ENCODE measurements at places on chromosomes 6 and 20.

DNA sequence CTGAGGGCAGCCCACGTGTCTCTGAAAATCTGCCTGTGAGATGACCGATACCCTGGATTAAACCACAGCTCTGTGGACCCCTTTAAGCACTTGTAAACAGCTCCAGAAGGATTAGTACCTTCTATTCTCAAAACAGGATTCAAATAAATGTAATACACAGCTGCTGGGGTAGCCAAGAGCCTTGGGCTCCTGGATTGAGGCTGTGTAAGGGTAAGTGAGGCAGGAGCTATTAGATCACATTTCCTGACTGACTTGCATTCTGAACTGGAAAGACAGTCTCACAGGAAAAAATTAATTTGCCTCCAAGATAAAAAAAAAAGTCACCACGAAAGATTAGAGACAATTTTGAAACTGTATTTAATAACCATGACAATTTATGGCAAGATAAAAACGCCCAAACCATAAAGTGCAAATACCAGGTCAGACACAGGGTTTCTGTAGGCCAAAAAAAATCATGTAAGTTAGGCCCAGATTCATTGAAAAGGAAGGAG, 78.0 kb downstream of the TRMT11 start:
- no peak for DNase-seq

- no peak for DNase-seq
Observed at GRCh38 chr20:61939691-61940360, 125.9 kb downstream of the TAF4 start.

DNA sequence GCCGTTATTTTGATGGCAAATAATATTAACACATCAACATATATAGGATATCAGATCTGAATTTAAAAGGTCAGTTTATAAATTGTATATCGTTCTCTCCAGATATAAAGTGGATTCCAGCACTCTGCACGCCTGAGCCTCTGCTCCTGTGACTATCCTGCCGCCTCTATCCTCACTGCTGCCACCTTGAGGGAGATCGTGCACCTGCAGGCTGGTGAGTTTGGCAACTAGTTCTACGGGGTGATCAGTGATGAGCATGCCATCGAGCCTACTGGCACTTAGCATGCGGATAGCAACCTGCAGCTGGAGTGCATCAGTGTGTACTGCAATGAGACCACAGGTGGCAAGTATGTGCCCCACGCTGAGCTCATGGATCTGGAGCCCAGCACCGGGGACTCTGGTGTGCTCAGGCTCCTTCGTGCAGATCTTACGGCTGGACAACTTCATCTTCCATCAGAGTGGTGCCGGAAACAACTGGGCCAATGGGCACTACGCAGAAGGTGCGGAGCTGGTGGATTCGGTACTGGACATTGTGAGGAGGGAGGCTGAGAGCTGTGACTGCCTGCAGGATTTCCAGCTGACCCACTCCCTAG, 84.9 kb downstream of the FBXO5 start:
- DNase-seq, result peak; percentile 14

DNA sequence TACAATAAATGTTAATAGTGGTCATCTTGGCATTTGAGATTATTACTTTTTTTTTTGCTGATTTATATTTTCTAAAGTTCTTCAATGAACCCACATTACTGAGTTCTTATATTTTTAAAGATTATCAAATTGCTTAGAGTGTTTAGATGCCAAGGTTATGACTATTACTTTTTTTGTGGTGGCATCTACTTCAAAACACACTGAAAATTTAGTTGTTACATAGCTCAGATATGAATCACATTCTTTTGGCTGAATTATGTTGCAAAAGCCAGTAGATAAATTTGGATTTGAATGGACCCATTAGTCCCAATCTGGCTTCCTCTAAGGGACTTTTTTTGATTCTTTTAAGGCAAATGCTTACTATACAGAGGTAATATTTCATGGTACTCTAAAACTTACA, 8.9 kb downstream of the UTRN start:
- DNase-seq, result no peak

- DNase-seq, result no peak
Observed at GRCh38 chr20:32638848-32639247, 34.9 kb downstream of the C20orf203 start.

DNA sequence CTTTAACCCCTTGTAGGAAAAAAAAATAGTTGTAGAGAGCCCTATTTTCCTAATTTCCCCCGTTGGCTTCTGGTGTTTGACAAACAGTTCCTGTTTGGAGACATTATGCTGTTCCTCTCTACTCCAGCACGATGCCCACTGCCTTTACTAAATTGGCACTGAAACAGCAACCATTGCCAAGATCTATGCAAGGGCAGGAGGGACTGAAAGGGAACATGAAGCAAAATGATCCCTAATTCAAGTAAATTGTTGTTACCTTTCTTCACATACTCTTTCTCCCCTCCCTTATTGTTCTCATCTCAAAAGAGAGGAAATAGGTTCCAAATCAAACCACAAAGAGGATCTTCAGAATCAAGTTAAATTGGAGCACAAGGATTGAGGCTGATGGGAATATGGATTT, 764.1 kb upstream of the MMS22L start:
- no peak for DNase-seq

DNA sequence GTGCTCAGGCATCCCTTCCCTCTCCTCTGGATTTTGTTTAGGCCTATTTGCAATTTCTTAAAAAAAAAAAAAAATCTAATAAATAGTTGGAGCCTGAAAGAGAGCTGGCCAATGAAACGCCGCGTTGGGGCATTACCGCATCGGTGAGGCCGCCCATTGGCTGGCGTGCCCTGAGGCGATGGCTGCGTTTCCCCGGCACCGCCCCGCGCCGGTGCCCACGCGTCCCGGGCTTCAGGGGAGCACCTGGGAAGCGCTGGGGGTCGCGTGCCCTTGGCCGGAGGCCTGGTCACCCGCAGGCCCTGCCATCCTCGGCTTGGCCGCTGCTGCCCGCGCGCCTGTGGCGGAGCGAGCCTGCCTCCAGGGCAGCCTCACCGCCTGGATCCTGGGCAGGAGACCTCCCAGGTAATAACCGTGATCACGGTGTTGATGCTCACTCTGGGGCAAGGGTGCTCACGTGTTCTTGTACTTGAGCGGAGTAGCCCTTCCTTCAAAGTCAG, 155.4 kb downstream of the NRN1 start:
- DNase-seq, result peak; percentile 61

- DNase-seq, result no peak
Observed at GRCh38 chr6:41342241-41342640, 6.8 kb downstream of the NCR2 start.
